ENCODE measurements at places on chromosomes 2 and 18.

DNA sequence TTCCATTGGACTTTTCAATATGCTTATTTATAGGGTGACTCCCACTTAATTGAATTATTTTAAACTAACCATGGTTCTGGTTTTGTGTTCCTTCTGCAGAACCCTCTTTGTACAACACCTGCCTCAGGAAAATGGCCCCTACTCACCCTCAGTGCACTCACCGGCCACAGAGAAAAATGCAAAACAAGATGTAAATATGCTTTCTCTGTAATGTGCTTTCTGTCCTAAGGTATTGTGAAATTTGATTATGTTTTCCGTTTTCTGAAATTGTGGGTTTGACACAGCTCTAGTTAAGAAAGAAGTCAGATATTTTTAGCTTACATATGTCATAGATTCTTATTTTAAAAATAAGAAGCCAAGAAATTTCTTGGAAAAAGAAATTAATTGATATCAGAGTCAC lies 357.7 kb upstream of the SMIM21 start:
- no peak for DNase-seq

- no peak for DNase-seq
These were observed 17.7 kb upstream of the GALM start for GRCh38 chr2:38648107-38648761.

DNA sequence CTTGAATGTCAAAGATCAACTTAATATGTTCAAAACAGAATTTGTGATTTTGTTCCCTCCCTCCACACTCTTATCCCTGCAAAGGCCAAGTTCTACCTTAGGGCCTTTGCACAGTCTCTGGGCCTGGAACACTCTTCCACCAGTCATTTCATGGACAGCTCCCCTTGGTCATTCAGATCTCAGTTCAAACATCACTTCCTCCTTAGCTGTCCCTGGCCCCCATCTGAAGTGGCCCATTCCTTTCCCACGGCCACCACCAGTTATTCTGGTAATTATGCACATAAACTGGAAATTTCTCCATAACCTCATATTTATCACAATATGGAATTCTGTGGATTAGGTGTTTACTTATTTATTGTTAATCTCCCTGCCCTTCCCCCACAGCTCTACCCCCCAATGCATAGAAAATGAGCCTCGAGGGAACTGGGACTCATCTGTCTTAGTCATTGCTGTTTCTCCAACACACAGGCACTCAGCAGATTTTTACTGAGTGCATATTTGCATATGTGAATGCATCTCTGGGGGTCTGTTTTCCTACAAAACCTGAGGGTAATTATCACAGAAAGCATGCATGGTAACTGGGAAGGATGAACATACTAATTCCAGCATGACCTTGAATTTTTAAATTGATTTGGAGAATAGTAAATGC lies 35.5 kb upstream of the SPTBN1 start:
- DNase-seq, result no peak

GRCh38 chr18:46031741-46032140 lies 40.3 kb downstream of the PSTPIP2 start:
- DNase-seq, result no peak

DNA sequence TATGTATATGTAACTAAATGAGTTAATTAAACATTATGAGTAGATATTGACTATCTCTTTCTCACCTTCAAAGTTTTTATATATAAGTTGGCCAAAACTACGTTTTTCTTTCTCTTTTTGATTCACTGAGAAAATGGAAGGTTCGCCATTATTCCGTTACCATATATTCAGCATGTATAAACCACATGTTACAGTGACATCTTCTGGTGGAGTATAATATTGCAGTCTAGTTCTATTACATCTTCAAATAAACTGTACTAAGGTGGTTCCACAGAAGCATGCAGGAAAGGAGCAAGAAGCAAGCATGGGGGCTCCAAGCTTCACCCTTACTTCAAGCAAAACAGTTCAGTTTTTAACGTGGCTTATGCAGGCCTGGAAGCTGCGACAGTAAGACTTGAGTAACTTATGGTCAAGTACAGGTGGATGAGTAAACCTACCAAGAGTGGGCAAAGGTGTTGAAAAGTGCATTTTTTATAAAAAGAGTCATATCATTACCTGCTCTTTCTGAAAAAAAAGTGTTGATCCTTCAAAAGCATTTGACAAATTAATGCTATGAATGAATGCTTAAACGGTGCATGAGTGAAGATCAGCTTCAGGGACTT lies 129.8 kb upstream of the RAB6C start:
- no peak for DNase-seq

GRCh38 chr18:43876748-43877147 lies 599.5 kb upstream of the SYT4 start:
- no peak for DNase-seq

DNA sequence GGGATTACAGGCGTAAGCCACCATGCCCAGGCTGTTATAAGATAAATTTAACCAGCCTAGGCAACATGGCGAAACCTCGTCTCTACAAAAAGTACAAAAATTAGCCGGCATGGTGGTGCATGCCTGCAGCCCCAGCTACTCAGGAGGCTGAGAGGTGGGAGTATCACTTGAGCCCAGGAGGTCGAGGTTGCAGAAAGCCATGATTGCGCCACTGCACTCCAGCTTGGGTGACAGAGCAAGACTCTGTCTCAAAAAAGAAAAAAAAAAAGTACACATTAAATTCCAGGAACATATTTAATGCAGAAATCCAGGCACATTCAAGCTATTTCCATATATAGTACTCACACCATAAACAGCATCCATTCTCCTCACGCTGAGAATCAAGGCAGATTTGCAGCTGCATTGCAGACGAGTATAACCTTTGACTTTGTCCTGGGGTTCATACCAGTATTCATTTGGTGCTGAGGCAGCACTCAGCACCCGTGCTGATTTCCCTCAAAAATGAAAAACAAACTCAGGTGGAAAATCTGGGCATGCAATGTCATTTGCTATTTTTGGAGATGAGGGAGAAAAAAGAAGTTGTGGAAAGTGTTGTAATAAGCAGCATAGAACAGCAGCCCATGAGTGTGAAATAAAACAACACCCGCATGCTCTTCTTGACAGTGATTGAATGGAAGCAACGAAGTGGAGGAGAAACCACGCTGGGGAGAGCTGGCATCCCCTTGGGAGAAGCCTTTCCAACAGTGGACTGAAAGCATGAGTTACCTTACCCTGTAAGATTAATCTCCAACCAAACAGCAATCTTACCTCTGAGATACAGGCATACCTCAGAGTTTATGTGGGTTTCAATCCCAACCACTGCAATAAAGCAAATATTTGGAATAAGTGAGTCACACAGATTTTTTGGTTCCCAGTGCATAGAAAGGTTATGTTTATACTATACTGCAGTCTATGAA lies 46.8 kb upstream of the ANXA4 start:
- DNase-seq, result no peak

DNA sequence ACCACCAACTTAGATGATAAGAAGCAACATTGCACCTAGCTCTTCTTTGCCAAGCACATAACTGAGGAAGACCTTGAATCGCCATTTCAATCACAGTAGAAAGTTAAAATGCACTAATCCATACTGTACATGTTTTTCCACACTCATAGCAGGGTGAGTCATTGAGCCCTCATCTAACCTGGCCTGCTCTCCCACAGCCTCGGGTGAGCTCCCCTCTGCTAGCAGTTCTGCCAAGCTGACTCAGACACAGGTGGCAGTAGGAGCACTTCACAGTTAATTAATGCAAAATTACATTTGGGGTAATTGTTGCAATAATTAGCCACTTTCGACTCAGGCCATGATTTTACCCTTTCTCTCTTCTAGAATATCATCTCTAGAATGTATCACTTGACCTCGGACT lies 1632.8 kb upstream of the CELF4 start:
- DNase-seq, result no peak

- DNase-seq, result no peak
These were observed 1386.2 kb upstream of the ACVR2A start for GRCh38 chr2:146458585-146458984.

GRCh38 chr2:19369341-19369955 lies 11.0 kb upstream of the OSR1 start:
- no peak for DNase-seq

DNA sequence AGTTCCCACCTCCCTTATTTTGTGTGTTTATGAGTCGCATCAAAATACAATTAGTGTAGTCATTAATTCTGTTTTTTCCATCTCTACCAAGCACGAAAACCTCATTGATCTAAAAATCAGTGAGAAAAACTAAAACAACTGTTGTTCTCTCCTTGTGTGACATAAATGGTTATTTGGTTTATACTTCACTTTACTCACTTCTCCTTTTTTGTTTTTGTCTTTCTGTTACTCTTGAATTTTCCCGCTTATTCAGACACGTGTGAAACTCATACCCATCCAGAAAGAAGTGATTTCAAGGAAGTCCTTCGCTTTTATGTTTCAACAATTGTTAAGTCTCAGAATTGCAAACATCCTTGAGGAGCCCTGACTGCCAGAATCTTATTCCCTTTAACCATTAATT lies 121.6 kb downstream of the EML6 start:
- DNase-seq, result no peak

- DNase-seq, result no peak
These were observed 1009.9 kb upstream of the KLHL29 start for GRCh38 chr2:22375096-22375495.

GRCh38 chr2:70140791-70141211 lies 50.0 kb downstream of the C2orf42 start:
- no peak for DNase-seq

GRCh38 chr2:207423886-207424285 lies 105.9 kb upstream of the CREB1 start:
- no peak for DNase-seq

GRCh38 chr2:183606718-183607085 lies 482.5 kb downstream of the NUP35 start:
- no peak for DNase-seq

All from D721Med (cell line).